T-cell (primary cell): ENCODE measurements at places on chromosomes 3 and 15. TPM values are rescaled to one million over a fixed set of nuclear protein-coding genes. Genes with fewer than 3 reads are reported as not detected.

FEZF2 gene
- not detected for total RNA-seq

GOLGA8Q gene
- 0.47 TPM for total RNA-seq

MASP1 gene
- not detected for total RNA-seq

RASL12 gene
- 0.18 TPM for total RNA-seq

MYZAP gene
- total RNA-seq: 0.58 TPM

MUC20 gene
- total RNA-seq: 9.9 TPM

ALCAM gene
- total RNA-seq: 4.6 TPM

CISH gene
- total RNA-seq: 217 TPM

CD96 gene
- total RNA-seq: 183 TPM
